LoVo (cell line): ENCODE measurements at places on chromosomes 6 and 20.
A peak's percentile ranks its signal among the peaks of the same experiment; 100 is the strongest.

DNA sequence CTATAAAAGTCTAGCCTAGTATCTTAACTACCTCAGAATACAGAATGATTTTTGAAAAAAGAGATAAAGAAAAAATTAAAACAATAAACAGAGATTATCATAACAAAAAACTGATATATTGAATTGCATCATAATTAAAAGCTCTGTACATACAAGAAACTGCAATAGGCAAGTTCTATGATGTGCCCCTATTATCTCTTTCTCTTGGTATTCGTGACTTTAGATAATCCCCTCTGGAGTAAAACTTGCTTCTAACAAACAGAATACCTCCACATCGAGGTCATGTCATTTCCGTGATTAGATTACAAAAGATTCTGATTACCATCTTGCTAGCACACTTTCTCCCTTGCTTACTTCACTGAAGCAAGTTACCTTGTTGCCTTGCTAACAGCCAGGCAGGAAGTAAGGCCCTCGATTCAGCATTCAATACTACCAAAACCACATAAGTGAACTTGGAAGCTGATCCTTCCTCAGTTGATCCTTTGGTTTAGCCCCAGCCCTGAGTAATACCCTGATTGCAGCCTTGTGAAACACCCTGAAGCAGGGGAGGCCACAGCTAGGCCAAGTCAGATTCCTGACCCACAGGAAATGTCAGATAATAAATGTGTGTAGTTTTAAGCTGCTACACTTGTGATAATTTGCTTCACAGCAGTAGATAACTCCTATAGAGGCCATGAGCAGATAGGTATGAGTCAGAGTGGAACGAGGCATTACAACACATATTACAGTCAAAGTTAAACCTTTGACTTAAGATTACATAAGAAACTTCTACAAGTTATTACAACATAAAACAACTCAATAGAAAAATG lies 53.7 kb upstream of the TMX4 start:
- DNase-seq, result no peak

DNA sequence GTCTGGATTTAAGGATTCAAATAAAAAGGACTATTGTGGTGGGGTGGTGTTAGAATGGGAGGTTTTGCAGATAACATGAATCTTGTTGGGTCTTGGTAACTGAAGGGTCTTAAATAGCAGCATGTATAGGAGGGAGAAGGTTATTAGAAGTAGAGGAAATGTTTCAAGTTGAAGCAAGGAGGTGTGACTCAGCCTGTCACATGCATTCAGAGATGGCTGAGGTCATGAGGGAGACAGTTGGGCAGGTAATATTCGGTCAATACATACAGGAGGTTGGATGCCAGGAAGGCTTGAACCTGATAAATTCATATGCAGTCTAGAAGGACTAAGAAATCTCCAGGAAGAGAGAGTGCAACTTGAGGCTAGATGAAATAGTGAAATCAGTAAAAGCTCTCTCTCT lies 6.1 kb downstream of the KLHL31 start:
- no peak for DNase-seq

GRCh38 chr20:45452772-45453691 lies 16.5 kb upstream of the WFDC2 start:
- no peak for DNase-seq

GRCh38 chr20:41379551-41379950 lies 12.9 kb upstream of the EMILIN3 start:
- DNase-seq, result no peak

DNA sequence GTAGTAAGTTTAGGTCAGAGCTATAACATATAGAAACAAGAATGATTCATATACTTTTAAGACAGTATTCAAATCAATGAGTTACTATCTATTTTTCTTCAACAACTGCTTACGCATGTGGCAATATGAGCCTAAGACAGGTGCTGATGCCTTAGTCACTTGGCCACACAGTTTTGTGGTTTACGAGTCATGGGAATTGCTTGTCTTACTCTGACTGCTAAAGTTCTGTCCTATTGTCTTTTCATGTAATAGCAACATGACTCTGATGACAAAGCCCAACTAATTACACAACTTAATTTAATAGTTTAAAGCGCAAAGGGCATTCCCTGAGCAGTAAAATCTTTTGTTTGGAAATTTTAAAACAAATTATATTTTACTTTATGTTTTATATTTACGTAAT lies 159.3 kb upstream of the CENPW start:
- DNase-seq, result peak; percentile 63

GRCh38 chr20:44959082-44959637 lies 1.0 kb downstream of the TOMM34 start:
- no peak for DNase-seq

DNA sequence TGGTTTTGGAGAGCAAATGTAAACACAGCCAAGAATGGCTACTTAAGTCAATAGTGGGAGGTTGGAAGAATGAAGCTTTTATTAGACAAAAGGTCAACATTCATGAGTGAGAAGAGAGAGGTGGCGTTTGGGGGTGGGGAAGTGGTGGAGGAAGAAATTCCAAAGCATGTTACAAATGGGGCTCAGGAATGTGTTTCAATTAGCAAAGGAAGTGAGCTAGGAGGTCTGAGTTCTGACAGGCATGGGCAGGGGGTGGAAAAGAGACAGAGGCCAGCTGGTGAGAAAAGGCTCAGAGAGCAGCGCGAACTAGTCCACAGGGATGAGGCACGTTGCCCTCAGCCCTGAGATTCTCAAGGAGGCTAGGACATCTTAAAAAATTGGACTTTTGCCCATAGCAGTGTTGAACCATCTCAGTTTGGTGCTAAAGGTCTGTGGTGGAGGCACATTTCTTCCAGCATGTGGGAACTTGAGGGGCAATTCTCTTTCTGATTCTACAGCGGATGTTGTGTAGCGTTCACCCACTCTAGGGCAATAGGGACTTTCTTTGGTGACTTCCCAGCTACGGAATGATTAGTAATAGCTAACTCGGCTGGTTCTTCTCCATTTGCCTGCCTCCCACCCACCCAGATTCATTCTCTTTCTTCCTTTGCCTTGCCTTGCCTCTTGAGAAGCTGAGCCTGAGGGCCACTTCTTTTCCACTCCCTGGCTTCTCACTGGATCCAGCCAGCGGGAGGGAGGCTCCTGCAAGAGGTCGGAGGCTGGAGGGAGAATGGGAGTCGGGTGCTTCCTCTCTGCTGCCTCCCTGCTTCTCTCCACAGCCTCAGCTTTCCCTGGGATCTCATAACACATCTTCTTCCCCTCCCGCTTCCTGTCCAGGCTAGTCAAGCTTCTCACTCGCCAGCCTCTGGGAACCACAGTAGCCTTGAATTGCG lies 45.1 kb upstream of the NEDD9 start:
- DNase-seq, result peak; percentile 17

GRCh38 chr6:169592558-169592957 lies 109.3 kb downstream of the WDR27 start:
- DNase-seq, result no peak

DNA sequence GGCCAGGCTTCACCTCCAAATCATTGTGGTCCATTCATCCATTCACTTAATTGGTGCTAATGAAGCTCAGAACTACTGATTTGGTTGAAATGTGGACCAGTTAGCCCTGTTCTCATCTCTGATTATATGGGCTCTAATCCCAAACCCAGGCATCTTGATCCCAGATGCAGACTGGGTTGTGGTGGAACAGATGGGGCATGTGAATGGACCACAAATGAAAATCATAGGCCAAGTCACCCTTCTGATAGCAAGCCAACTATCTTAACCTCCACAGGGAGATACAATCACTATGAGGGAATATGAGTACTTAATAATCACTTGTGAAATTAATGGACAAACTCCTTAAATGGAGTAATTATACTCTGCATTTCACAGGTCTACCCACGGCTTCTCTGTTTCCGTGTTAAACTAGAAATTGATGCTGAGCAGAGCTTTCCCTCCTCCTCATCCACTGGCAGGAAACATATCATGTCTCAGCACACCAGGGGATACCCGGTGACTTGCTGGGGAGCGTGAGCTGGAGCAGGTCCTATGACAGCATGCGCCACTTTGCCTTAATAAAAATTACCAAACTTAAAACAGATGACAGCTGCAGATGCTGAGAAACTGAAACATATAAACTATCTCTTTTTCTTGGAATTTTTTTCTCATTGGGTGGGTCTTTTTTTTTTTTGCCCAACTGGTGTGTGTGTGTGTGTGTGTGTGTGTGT lies 108.8 kb upstream of the HEY2 start:
- no peak for DNase-seq

- DNase-seq, result no peak
Observed at GRCh38 chr6:34680802-34681515, 15.6 kb downstream of the ILRUN start.

DNA sequence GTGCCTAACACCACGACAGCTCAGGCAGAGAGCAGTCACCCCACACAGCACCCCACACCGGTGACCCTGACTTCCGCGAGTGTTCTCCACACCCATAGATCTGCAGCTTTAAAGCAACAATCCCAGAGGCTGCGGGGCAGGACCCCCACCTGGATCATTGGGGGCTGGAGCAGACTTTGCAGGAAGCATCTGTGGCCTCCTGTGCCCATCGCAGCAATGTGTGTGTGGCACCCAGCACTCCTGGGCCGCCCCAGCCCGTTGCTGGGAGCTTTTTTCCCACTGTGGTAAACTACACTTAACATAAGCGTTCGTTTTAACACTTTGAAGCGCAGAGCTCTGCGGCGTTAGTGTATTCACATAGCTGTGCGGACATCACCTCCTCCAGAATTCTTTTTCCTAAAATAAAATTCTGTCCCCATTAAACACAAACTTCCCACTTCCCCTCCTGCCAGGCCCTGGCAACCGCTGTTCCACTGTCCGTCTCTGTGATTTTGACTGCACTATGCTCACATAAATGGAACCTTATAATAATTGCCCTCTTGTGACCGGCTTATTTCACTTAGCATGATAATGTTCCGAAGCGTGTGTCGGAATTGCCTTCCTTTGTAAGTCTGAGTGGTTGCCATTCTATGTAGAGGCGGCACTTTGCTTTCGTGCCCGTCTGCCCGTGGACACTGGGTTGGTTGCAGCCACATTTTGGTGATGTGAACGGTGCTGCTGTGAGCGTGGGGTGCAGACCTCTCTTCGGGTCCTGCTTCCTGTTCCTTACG lies 382.5 kb downstream of the CDH4 start:
- DNase-seq, result no peak
